Left ventricle myocardium superior (tissue), 1 donor: ENCODE measurements at places on chromosomes 2 and 18. TPM values are rescaled to one million over a fixed set of nuclear protein-coding genes. Genes with fewer than 3 reads are reported as not detected.

DNA sequence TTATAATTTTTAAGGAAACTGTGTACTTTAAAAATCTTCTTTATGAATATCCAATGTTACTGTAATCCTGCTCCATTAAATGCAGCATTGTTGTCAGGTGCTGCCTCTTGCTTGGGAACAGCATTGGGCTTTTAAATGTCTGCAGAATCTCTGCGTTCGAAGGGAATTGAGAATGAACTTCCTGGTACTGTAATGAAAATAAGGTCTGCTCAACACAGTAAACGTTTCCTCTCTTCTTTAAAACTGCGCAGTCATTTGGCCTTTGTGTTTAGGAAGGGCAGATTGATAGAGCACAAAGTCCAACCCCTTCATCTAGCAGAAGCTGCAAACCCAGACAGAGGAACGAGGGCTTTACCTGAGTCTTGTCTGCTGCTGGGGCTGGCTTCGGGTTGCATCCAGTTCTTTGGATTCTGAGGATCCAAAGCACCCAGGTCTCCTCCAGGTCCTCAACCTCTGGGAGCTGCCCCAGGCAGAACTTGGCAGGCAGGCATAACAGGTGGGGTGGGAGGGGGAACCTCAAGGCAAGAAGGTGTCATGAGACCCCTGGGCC is 104.5 kb downstream of the UGGT1 start:
- no peak for DNase-seq

DNA sequence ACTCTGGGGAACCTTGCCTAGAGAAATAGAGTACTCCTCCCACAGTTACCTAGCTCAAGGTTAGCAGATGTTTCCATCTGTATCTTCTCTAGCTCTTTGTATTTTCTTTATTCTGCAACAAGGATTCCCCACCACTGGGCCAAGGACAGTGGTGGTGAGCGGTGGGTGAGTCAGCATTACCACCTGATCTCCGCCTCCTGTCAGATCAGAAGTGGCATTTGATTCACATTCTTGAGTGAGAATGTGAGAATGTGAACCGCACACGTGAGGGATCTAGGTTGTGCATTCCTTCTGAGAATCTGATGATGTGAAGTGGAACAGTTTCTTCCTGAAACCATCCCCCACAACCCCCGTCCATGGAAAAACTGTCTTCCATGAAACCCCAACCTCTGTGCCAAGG is 9.0 kb downstream of the EPB41L3 start:
- no peak for DNase-seq

- DNase-seq = no peak
Observed at GRCh38 chr2:152063325-152063924, 35.4 kb downstream of the CACNB4 start.

DNA sequence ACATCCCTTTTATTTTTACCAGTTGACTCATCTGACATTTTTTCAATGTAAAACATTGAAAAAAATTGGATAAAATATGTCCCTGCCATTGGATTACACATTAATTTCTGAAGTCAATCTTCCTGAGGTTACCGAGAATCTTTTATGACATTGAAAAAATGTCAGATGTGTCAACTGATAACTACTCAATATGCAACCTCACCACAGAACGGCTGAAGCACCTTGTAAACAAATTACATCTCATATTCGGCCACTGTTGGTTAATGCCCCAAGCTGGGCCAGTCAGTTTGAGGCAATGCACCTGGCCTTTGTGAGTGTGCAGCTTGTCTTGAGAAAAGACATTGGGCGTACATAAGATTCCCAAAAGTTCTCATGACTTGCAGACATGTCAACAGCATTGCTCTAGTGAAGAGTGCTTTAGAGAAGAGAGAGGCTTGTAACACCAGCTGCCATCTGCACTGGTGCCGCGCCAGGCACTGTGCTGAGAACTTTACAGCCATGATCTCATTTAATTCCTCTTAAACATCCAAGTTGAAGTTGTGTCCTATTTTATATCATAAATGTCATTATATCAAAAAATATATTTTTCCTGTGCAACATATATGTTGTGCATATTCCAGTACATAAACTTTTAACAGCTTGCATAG is 112.7 kb upstream of the SLC35G4 start:
- peak; percentile 45 for DNase-seq

GRCh38 chr2:219277703-219278654 is 1.2 kb upstream of the DNAJB2 start:
- peak; percentile 82 for DNase-seq

- DNase-seq = peak; percentile 47
Observed at GRCh38 chr18:48342125-48342524, 67.1 kb downstream of the ZBTB7C start.

DNA sequence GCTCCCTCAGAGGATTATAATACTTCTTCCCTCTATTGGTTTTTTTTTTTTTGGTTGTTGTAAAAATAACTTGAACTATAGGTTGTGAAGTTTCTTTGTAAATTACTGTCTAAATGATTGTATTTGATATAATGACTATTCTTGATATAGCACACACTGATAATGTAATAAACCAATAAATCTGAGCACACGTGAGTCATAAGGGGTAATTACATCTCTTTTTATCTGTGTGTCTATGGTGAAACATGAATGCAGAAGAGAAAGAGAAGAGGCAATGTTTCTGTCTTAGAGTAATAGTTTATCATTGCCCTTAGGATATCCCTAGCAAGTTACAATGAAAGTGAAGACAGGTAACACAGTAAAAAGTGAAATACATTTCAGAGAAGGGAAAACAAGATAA is 64.1 kb upstream of the RAPGEF4 start:
- DNase-seq = no peak

GRCh38 chr2:106159866-106160785 is 34.0 kb downstream of the UXS1 start:
- DNase-seq = no peak

KCNIP3 gene
- total RNA-seq = 5.3 TPM

LRRTM1 gene
- total RNA-seq = 0.40 TPM

GRCh38 chr2:375270-375955 is 87.5 kb upstream of the ALKAL2 start:
- no peak for DNase-seq

GRCh38 chr18:61541673-61542072 is 208.4 kb downstream of the CDH20 start:
- no peak for DNase-seq

DNA sequence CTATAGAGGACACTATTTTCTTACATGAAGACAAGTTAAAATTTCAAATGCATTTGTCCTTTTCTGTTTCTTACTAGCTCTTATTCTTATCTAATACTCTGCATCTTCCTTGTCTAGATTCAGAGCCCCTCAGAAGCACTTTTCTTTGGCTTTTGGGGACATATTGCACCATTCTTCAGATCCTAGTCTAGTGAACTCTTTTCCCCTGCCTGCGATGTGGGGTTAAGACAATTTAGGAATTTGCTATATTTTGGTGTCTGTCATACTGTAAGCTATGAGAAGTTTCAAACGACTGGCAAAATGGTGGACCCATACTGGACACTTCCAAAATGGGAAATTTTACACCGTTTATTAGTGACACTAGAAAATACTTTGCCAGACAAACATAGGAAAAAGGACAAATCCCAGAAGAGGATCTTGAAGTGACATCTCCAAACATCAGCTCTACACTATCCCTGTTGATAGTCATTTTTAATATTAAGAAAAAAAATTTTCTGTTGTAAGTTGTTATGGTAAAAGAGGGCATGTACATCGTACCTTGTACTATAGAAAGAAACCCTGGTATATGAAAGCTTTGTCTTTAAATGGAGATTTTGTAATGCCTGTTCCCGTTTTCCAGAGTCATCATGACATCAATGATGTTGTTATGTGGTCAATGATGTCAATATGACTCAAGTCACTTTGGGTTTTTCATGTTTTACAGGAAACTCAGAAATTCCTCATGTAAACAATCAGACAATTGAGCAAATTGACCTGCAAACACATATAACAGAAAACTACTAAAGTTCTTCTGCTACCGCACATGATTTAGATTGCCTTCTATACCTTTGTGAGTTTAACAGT is 4.4 kb upstream of the KYNU start:
- no peak for DNase-seq

GRCh38 chr2:65320042-65320725 is 92.6 kb downstream of the ACTR2 start:
- peak; percentile 46 for DNase-seq

DNA sequence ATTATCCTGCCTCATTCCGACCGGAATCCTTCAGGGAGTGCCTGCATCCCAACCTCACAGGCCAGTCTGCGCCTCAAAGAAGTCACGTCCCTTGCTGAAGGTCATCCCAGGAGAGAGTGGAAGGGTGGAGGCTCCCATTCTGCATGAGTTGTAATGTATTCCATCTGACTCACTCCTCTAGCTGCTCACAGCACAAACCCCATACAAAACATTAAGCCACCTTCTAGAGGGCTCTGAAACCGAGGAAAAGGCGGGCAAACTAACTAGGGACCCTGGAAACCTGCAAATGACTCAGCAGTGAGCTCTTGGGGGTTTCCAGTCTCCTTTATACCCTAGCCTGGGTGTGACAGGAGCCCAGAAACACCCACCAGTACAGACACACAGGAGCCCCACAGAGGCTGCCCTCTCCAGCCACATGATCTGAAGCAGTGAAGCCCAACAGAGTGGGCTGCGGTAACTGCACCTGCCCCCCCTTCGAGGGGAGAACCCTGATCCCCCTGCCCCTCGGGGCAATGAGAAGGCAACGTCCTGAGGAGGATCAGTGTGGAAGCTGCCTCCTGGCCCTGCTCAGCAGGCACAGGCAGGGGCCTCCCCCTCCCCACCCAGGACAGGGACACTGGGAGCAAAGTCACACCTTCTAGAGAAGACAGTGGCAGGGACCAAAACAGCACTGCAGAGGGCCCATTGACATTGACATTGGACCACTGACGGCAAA is 69.3 kb upstream of the SNTG2 start:
- DNase-seq = no peak

SNED1 gene
- total RNA-seq = 7.4 TPM

DNA sequence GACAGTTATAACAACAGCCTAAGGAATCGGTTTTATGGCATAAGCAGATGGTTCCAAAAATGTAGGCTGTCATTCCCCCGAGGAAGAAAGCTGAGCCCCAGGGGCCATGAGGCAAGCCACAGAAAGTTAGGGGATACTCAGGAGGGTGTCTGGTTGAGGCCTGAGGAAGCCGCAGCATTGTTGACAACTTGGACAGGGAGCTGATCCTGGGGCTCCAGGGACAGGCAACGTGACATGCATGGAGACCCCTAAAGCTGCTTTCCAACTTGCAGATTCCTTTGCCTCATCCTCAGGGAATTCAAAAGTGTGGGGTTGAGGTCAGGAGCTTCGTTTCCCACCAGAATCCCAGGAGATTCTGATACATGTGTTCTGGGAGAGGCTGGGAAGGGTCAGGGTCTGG is 20.9 kb downstream of the CELF4 start:
- DNase-seq = no peak

DNA sequence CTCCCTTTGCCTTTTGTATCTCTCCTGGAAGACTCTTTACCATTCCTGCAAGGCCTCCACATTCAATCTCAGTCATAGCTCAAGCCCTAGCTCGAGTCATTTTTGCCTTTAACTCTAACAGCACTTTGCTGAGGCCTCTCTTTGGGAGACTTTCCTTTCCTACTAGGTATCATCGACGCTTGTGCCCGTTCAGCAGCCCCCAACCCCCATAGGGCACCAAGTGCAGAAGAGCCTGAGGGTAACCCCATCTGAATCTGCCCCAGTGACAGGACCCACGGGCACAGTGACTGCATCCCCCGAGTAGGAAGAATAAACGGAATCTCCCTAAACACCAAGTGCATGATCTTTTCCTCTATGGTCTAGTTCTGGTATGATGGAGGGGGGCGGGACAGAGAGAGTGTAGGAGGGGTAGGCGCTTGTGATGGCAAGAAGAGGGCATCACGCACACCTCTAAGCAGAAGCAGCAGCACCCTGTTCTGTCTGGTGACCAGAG is 66.3 kb downstream of the UXS1 start:
- no peak for DNase-seq

DNA sequence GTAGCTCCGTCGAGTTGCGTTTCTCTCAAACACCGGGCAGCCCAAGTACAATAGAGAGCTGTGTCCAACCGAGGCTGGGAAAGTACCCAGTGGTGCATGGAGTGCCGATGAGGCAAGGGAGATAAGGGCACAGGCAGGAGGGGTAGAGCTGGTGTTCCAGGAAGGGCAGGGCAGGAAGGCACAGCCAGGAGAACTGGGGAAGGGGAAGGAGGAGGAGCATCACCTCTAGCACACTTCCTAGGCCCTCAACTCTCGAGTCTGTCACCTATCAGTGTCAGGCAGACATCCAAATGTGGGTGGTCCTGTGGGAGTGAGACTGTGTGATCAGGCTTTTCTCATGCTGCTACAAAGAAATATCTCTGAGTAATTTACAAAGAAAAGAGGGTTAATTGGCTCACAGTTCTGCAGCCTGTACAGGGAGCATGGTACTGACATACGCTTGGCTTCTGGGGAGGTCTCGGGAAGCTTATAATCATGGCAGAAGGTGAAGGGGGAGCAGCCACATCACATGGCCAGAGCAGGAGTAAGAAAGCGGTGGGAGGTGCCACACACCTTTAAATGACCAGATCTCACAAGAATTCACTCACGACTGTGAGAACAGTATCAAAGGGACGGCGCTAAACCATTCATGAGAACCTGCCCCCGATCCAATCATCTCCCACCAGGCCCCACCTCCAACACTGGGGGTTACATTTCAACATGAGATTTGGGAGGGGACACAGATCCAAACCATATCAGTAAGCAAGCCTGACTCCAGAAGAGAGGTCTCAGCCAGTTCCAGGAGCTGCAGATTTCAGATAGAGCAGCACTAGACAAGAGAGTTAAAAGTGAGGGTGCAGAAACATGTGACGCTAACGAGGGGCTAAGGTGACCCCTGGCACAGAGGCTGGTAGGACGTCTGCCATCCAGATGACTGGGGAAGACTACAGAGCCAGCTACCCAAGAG is 75.7 kb downstream of the MBOAT2 start:
- no peak for DNase-seq

DNA sequence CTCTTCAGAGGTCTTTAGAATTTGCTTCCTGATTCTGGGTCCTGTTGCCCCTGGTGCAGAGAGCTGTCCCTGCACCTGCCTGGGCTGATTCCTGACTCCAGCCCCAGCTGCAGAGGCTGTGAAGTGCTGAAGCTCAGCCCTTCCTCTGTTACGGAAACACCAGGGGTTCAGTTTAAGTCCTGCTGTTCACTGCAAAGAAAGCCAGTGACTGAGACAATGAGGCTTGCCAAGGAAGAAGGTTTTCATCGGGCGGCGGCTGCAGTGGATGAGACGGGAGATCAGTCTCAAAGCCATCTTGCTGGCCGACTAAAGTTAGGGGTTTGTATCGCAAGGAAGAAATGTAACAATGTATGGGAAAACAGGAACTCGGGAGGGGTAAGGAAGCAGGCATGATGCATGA is 142.4 kb upstream of the ZNF236 start:
- DNase-seq = no peak

DNA sequence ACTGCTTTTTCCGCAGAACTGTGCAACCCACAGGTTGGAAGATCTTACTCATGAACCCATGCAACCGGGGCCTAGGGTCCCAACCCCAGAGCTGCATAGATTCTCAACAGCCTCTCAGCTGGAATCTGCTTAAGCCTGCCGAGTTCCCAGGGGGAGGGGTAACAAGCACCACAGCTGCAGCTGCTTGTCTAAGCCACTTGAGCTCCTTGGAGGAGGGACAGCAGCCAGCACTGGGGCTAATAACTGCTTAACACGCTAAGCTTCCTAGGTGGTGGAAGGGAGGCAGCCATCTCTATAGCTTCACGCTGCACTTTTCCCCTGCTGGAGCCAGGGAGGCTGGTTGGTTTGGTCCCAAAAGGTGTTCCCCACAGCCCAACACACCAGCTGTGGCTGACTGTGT is 311.6 kb downstream of the DSC3 start:
- DNase-seq = no peak

LANCL1 gene
- 57.8 TPM for total RNA-seq

GRCh38 chr2:234488913-234489451 is 7.9 kb downstream of the ARL4C start:
- no peak for DNase-seq
